ENCODE measurements at places on chromosomes 3 and 15. TPM values are rescaled to one million over a fixed set of nuclear protein-coding genes. Genes with fewer than 3 reads are reported as not detected.

Gene PRR20G
- not detected for polyA plus RNA-seq

Gene CHL1
- 62.3 TPM for polyA plus RNA-seq

Gene PARP15
- polyA plus RNA-seq = 2.2 TPM

Gene LOXL1
- polyA plus RNA-seq = 2.2 TPM

Gene GPR160
- 0.16 TPM for polyA plus RNA-seq

Gene ACTC1
- 2.6 TPM for polyA plus RNA-seq
